Daoy (cell line): ENCODE measurements at places on chromosomes 11 and 22.

DNA sequence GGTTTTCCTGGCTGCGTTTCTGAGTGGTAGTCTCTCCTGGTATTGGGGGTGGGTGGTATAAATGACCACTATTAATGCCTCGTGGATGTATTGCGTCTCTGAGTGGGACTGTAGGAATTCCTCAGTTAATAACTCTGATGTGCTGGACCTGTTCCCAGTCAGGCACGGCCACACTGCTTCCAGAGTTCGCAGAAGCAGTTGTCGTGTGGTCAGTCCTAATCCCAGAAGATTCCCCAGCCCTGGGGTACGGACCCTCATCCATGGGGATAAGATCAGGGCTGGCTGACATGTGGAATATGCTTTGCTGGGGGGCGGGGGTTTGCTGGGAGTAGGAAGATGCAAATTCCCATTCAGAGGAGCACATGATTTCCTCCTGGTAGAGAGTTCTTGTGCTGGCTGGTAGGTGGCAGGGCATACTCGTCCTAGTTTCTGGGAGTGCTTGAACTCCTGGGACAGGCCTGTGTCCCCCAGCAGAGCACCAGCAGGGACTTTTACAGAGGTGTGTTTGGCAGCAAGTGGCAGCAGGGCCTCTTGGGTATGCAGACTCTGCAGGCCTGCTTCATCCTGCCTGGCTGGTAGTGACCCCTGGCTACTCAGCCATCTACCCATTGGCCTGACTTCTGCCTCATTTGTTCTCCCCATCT, 157.4 kb downstream of the NAV2 start:
- no peak for DNase-seq

GRCh38 chr11:123484448-123484847, 54.4 kb downstream of the GRAMD1B start:
- no peak for DNase-seq

DNA sequence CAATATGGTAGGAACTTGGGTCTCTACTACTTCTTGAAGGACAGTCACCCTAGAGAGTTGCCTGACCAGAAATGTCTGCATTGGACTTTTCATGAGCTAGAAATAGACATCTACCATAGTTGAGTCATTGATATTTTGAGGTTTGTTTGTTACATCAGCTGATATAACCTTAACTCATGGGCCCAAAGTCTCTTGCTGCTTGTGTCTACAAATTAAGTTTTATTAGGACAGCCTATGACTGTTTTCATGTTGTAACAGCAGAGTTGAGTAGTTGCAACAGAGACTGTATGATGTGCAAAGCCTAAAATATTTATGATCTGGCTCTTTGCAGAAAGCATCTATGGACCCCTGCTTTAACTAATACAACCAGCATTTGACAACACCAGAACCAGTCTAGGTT, 155.3 kb downstream of the MIAT start:
- DNase-seq, result no peak

DNA sequence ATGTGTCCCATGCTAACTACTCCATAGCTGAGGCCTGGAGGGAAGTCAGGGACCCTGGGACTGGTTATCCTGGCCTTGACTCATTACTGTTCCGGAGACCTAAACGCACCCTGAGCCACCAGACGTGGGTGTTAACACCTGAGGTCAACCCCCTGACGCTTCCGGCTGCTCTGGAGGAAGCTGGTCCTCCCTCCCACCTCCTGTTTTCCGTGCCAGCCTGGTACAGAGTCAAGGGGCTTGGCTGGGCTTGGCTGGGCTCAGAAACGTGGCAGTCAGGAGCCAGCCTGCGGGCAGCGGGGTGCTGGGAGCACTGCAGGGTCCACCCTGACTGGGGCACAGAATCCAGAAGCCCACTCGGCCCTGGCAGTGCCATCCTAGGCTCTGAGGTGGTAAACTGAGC, 2.6 kb downstream of the TMPRSS4 start:
- DNase-seq, result no peak

DNA sequence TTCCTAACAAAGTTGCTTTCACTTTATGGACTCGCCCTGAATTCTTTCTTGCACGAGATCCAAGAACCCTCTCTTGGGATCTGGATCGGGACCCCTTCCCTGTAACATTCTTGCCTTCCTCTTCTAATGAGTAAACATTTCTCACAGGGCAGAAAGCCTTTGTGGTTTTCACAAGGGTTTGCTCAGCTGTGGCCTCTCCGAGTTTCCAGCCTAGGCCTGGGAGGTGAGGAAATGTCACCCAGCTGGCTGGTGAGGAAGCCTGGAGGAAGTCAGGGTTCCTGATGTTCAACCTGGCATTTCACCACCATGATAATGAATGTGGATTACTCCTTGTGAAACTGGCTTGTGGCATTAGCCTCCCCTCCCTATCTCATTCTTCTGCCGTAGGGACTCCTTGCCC, 224.9 kb downstream of the DSCAML1 start:
- peak; percentile 13 for DNase-seq

DNA sequence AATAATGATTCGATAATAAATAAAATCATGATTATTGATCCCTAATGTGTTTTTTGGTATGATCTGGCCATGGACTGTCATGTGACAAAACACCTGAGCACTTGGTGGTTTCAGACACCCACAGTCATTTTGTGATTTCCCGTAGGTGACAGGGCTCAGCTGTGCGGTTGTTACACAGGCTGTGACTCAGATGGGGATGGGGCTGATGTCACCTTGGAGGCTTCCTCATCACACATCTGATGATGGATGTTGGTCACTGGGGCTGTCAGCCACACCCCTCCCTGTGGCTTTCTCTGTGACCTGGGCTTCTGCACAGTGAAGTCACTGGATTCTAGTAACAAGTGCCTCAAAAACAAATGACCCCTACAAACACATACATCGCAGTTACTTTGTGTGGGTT, 995.1 kb downstream of the BRD1 start:
- peak; percentile 56 for DNase-seq

DNA sequence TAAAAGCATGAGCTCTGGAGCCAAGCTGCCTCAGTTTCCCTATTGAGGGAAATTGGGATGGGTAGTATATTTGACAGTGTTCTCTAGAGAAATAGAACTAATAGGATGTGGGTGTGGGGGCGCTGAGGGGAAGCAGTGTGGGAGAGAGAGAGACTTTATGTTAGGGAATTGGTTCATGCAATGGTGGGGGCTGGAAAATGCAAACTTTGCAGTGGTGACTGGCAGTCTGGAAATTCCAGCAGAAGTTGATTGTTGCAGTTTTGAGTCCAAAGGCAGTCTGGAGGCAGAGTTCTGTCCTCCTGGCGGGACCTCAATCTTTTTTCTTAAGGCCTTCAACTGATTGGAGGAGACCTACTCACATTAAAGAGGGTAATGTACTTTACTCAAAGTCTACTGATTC, 59.4 kb upstream of the SYT13 start:
- DNase-seq, result no peak

DNA sequence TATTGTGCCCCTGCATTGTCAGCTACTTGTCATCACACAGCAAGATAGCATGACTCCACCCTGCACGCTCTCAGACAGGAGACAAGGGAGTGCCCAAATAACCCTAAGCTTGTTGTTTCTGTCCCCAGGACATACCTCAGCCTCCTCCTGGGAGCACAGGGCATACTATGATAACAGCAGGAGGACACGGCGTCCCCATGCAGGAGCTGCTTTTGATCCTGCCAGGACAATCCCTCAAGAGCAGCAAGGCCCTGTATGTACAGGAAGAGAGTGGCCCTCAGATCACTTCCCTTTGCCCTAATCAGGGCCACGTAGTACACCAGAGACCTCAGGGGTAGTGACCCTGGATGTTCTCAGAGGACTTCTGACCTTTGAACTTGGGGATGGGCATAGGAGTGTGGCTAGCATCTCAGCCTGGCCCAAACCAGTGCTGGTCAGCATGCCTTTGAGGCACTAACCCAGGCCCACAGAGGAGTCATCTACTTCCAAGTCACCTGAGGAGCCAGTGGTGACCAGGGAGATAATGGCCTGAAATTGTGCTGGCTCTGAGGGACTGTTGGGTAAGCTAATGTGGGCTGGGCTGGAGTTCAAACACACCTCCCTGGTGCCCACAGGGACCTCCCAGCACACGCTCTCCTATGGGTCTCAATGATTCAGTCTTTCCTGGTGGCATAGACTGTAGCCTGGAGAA, 9.2 kb downstream of the APOA4 start:
- DNase-seq, result no peak
